Adrenal gland (tissue), 19 donors: ENCODE measurements at places on chromosomes 12 and 14. TPM values are rescaled to one million over a fixed set of nuclear protein-coding genes. Genes with fewer than 3 reads are reported as not detected.

DNA sequence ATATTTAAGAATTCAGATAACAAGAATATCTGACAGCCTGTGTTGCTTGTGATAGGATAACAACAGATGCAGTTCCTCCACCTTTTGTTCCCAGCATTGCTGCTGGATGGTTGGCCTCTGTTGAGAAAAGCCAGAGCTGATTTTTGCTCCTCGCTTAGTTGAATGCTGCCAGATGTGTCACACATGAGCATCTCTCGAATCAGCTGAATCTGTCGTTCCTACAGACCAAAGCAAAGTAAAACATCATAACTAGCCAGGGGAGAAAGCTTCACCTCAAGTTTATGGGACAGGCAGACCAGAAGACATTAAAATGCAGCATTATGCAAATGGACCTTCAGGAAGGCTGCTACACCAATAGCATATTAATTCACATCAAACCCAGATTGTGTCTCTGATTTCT lies 20.1 kb downstream of the RACGAP1 start:
- no peak for DNase-seq

DNA sequence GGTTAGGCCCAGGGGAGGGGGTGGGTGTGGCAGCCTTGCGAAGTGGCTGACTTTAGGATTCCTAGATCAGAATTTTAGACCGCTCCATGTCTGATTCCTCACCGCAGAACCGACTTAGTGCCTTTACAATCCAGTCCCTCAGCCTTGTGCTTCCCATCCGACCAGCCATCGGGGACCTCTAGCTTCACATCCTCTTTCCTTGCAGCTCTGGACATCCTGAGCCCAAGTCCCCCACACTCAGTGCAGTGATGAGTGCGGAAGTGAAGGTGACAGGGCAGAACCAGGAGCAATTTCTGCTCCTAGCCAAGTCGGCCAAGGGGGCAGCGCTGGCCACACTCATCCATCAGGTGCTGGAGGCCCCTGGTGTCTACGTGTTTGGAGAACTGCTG lies 557 bp downstream of the COPS7A start:
- DNase-seq, result peak; percentile 23

GRCh38 chr12:93363841-93364297 lies 13.9 kb upstream of the NUDT4 start:
- no peak for DNase-seq

DNA sequence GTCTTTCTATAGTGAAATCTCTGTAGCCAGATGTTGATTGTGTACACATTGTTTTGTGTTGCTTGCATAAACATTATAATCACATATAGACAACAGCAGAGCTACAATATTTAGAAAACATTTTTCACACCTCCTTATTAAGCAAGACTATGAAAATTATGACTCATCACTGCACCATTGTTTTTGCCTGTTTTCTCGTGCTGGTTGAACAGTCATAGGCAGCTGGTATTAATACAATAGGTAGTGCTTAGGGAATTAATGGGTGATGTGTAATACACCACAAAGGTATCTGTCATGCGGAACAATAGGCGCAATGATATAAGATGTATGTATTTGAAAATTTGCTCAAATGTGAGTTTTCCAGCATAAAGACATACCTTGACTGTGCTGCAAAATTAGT lies 449.3 kb downstream of the FOXG1 start:
- no peak for DNase-seq

GRCh38 chr12:30996255-30996654 lies 69.7 kb downstream of the TSPAN11 start:
- no peak for DNase-seq

- DNase-seq, result no peak
These were observed 236.0 kb downstream of the ADAMTS20 start for GRCh38 chr12:43315961-43316360.

- no peak for DNase-seq
These were observed 121.4 kb downstream of the SMOC1 start for GRCh38 chr14:70000601-70001000.

The SDR9C7 gene
- not detected for total RNA-seq
